ENCODE measurements at places on chromosomes 11 and 22.

DNA sequence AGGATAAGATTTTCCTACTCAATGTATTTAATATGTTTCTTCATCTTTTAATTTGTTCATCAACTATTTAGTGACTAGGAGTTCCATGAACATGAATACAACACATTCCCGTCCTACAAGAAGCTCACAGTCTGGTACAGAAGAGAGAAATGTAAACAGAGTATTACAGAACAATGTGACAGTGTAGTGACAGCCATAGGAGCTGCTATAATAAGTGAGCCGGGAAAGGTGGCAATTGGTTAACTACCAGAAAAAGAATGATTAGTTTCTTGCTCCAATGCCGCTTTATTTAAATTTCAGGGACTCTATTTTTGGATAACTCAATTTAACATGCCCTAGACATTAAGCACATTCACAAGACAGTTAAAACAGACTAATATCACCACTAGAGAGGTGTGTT, 192.3 kb downstream of the CADM1 start:
- DNase-seq, result no peak

- no peak for DNase-seq
Measured at GRCh38 chr22:47125603-47126002, 363.2 kb downstream of the TBC1D22A start.

DNA sequence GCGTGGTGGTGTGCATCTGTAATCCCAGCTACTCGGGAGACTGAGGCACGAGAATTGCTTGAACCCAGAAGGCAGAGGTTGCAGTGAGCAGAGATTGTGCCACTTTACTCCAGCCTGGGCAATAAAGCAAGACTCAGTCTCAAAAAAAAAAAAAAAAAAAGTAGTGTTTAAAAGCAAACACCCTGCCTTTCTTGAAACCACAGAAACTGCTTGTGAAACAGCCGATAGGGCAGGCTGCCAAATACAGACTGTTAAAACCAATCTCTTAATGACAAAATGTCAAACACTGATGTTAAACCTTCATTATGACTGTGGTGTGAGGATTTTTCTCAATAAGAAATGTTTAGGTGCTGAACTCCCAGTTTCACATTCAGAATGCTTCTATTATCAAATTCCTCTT, 27.3 kb downstream of the MARK2 start:
- DNase-seq, result peak; percentile 74

DNA sequence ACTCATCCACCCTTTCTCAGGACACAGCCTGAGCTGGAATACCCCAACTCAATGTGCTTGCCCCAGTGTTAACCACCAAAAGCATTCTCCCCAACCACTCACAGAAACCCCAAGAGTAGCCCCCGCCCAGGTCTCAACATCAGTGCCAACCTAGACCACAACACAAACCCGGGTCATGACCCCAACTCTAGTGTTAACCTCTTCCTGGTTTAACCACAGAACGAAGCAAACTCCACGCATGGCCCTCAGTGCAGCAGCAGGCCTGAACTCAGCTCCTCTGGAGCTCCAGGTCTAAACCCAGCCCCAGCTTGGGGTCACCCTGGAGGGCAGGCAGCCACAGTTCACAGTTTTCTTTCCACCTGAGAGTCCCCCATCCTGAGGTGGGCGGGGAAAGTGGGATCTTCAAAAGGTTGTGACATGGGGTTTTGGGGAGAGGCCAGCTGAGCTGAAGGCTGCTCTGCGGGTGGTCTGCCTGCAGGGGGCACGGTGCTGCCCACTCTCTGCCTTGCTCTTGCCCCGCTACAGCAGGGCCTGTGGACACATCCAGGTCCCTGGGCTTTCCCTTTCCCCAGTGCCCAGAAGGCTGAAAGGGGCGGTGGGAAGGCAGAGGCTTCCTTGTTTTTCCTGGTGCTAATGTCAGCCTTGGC, 37.9 kb downstream of the NECTIN1 start:
- DNase-seq, result peak; percentile 26

- no peak for DNase-seq
Measured at GRCh38 chr11:113667801-113668200, 38.3 kb downstream of the TMPRSS5 start.

GRCh38 chr11:79671401-79671800, 230.6 kb upstream of the TENM4 start:
- no peak for DNase-seq

DNA sequence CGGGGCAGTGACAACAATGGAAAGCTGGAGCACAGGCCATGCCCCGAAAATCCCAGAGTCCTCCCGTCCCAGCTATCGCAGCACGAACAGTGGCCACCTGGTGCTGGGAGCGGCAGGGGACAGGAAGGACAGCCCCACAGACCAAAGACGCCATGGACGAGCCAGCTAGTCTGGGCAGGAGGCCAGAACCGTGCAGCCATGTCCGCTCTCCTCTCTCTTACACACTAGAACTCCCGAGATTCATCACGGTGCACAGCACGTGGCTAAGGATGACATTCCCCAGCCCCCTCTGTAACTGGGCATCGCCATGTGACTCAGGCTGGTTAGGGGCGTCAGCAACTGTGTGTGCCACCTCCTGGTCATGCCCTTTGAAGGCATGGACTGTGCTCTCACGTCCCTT, 4.6 kb downstream of the CDPF1 start:
- DNase-seq, result no peak

DNA sequence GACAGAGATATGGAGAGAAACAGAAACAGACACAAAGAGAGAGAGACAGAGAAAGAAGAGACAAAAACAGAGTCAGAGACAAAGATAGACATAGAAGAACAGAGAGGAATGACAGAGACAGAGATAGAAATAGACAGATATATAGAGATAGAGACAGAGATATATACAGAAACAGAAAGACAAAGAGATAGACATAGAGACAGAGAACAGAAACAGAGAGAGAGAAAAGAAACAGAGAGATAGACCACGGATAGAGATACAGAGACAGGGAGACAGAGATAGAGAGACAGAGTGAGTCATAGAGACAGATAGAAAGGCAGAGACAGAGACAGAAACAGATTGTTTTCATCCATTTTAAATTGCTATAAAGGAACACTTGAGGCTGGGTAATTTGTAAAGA, 12.3 kb upstream of the MPEG1 start:
- DNase-seq, result no peak

GRCh38 chr11:113106507-113106906, 145.3 kb downstream of the NCAM1 start:
- DNase-seq, result no peak

DNA sequence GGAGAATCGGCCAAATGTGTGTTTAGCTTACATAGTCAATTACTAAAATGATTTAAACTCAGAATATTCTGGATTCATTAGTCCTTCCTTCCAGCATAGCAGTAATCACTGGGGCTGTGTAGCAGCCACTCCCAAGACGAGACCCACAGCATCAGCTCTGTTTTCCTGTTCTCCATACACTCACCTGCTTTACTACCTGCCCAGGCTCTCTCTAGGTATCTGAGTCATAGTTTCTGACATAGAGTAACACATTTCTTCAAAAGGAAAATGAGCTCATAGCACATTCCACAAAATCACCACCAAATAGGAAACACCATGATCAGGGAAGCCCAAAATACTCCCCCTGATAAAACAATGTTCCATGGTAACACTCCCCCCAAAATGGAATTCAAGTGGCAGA, 22.9 kb downstream of the MORC2 start:
- no peak for DNase-seq

DNA sequence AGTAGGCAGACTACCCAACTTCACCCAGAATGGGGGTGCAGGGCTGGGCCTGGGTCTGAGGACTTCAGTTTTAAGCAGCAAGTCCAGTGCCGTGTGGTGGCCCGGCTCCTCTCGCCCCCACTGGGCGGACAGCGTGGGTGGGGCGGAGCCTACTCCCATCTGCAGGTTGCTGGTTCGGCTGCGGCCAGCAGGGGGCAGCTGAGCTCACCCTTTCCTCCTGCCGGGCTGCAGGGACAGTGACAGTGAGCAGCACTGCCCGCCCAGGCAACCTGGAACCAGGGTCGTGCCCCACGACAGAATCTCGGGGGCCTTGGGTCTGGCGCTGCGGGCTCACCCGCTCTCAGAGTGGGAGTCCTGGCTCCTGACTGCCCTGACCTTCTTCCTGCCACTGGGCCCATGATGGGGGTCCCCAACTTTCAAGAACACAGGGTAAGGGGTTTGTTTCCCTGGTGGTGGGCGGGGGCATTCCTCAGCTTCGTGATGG, 6.2 kb upstream of the NEAT1 start:
- DNase-seq, result peak; percentile 93

DNA sequence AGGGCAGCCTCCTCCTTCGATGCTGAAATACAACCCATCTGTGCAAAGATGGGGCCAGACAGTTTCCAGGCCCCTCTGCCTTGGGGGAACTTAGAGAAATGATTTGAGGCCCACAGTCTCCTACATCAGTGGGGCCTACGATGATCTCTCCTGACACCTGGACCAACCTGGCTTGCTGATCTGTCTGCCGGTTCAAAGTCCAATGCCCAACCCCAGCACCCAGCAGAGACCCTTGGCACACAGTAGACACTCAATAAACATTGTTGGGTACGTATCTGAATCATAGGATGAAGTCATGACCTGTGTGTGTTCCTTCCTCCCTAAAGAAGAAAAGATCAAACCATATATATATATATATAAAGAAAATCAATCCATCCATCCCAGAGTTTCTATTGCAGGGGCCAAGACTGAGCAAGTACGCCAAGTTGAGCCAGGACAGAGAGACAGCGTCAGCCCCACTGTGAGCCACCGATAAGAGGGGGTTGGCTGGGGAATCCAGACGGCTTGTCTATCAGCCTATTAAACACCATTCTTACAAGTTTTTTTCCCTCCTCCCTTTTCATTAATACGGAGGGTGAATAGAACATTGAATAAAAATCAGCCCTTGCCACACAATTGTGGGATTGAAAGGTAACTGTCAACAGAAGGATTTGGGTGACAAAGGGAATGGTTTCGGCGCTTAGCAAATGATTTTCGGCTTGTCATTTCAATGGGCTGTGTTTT, 244.1 kb downstream of the MN1 start:
- DNase-seq, result no peak

DNA sequence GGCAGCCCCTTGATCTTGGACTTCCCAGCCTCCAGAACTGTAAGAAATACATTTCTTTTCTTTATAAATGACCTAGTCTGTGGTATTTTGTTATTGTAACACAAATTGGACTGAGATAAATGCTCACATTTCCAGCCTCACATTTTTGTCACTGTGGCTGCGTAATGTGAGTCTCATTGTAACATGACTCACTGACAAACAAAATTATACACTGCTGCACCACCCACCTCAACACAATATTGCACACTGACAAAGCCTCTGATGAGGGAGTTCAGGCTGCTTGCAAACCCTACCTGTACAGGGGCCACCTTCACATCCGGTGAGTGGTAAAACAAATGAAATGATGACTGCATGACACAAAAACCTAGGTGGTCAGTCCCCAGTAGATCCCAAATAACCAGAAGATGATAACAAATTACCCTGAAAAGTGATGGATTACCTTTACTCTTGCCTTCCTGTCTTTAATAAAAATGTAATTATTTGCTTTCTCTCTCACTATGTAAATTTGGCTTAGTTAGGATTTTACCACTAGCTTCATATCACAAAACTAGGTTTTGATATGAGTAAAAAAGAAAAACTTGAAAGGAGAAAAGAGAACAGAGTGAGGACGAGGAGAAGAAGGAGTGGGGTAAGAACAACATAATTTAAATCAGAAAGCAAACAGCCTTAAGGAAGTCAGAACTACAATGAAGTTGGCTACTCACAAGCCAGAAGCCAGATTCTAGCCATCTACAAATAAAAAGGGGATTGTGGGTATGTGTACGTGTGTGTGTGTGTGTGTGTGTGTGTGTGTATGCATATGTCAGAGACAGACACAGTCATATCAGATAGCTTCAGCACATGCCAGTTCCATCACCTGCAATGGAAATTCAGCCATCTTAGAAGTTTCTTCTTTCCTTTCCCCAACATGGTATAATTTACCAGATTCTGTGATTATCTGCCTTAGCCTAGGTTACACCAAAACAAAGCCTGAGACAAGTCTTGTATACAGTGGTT, 53.4 kb upstream of the SESN3 start:
- no peak for DNase-seq

- DNase-seq, result no peak
Measured at GRCh38 chr22:40056559-40056958, 61.8 kb downstream of the FAM83F start.

DNA sequence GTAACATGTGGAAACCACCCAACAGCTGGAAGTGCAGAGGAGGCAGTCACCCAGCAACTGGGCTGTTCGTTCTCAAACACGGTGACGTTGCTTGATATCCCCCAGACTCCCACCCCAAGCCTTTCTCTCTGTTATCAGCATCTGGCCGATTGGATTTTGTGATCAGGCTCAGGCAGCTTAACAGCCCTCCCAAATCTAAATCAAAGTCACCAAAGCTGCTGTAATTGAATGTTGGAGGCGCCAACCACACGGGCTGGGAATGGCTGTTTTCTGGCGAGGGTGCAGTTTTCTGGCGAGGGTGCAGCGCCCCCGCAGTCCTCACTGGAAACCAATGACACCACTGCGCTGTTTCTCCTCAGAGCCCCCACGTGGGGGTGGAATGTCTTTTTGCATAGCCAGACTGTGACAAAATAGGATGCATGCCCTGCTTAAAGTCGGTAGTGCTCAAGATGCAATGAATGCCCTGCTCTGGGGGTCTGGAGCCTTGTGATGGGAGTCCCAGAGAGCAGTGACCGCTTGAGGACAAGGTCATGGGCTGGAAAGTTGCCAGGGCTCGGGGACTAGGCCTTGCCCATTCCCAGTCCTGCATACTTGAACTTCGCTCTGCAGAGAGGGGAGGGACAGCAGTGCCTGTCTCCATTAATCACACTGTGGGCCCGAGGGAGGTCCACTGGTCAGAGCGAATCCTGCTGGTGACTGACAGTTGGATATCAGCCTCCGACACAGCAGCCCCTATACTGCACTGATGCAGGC, 105.3 kb downstream of the MORC2 start:
- DNase-seq, result no peak

GRCh38 chr11:47222696-47223095, 7.9 kb downstream of the DDB2 start:
- no peak for DNase-seq

DNA sequence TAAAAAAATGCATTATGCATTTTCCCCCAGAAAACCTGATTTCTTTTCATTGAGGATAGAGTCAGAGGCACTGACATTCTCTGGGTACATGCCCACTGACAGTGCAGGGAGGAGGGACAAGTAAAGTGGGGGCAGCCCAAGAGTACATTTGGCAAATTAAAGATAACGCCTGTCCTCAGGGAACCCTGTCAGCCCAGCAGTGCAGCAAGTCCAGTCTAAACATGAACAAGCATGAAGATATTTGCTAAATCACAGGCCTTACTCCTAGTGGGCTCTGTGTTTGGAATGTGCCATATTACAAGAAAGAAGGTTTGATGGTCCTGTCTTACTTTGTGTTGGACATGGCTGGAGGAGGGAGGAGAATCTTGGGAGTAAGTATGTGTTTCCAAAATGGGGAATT, 37.9 kb downstream of the AMOTL1 start:
- no peak for DNase-seq

DNA sequence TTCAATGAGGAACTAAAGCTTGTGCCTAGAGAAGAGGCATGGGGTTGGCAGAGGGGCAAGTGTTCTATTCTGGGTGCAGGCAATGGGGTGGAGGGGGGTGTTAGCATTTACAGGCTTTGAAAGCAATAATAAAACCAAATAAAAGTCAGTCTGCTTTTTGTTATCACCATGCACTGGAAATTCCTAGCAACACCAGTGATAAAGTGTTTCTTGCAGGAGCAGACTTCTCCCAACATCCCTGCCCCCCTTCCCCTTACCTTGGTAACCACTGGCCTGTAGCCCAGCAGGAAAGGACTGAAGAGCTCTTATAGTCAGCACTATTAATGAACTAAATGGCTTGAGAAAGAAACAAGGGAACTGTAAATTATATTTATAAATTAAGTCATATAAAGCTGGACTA, 65.2 kb upstream of the SESN3 start:
- no peak for DNase-seq
